ENCODE measurements at places on chromosomes 2 and 18.

DNA sequence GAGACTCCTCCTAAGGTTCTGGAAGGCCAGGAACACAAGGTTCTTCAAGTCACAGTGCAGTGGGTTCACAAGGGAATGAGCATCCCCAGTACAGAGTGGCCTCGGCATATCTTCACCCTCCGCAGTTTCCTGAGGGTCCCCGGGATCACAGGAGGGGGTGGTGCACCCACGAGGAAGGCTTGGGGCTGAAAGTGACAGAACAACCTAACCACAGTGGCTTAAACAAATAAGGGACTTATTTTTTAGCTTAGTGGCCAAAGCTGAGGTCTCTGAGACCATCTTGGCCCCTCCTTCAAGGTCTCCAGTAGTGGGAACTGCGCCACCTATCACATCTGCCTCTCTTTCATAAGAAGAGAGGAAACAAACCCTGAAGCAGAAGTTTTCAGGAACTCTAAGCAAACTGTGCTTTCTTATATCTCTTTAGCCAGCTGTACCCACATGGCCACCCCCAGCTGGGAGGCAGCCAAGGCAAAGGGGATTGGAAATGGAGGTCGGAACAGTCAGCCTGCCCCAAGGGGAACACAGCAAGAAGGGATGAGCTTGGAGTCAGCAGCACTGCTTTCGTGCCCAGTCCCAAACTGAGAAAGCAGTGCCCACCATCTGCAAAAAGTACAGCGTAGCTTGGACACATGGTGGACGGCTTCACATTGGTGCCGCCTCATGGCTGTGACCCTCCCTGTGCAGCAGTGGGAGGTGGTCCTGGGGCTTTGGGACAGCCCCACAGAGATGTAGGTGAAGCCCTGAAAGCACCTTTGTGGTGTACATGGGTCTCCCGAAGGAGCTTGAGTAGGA, 260.0 kb upstream of the ID2 start:
- DNase-seq: no peak

DNA sequence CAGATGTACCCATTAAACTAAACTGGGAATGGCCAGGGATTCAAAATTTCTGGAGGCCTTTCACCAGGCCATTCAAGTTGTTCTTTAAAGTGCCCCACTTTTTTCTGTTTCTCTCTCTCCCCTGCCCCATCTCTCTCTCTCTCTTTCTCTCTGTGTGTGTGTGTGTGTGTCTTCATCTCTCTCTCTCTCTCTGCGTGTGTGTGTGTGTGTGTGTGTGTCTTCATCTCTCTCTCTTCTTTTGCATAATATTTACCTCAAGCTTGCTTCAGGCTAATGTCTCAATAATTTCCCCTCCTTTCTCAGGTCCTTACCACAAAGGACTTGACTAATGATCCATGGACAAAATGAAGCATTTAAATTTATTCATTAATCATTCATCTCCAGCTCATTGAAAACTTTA, 164.2 kb upstream of the KLHL14 start:
- no peak for DNase-seq

- DNase-seq: no peak
Observed at GRCh38 chr2:37767959-37768925, 96.8 kb upstream of the CDC42EP3 start.

DNA sequence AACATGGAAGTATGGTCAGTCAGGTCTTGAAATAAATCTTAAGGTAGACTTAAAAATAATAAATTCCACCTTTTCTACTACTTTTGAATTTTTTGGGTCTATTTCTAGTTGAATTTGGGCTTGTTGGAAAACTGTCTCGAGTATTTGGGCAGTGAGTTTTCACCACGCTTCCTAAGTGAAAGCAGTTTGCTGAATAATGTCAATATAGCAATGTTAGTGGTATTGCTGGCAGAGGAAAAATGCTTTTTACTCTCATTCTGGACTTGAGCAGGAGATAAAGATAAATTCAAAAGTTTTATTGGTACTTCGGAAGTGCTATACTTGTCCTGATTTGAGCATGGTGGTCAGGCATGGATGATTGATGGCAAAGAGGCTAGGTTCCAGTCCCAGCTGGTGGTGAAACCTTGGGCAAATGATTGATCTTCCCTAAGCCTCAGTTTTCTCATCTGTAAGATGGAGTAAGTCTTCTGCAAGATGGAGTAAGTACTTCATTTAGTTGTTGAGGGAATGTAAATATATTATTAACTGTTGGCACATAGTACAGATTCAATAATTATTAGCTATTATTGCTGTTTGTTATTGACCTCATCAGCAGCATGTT, 503.5 kb upstream of the ZEB2 start:
- DNase-seq: no peak

GRCh38 chr2:31088504-31089195, 49.6 kb downstream of the GALNT14 start:
- DNase-seq: no peak

- DNase-seq: no peak
Observed at GRCh38 chr2:132877923-132878322, 207.9 kb upstream of the LYPD1 start.

DNA sequence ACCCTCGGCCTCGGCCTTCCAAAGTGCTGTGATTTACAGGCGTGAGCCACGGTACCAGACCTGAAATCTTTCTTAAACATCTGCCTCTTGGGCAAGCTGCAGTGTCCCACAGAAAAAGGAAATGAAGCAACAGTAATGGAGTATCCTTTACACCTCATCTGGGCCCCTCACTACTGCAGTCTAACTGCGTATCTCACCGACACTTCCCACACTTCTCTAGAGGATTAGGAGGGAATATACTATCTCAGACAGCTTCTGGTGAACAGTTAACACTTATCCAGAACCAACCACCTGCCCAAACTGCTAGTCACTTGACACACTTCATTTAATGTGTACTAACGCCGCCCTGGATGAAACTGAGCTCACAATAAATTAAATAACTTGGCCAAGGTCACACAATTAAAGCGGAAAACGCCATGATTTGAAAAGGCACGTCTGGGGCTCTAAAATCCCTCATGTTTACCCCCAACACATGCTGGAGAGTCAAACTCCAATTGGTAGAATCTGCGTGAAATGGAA, 993 bp downstream of the COX7A2L start:
- no peak for DNase-seq

GRCh38 chr2:65727381-65727780, 295.0 kb upstream of the SPRED2 start:
- DNase-seq: no peak
